DMS 273 treated with DMSO at 0.1 percent for 48 hours (cell line): ENCODE measurements at places on chromosomes 6 and 20.

GRCh38 chr6:119157506-119157815, 79.0 kb upstream of the FAM184A start:
- no peak for DNase-seq

DNA sequence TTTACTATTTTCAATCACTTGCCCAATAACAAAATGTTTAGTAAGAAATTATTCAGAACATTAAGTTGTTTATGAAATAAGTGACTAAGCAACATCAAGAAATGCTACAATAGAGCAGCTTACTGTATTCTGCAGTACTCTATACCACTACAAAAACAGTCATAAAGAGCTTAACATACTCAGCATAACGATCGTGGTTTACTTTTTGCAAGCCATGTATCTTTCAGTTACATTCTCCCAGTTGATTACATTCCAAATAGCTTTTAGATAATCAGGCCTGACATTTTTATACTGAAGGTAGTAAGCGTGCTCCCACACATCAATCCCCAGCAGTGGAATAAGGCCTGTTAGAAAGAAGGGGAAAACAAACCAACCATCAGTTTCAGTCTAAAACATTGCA, 10.7 kb downstream of the SOD2 start:
- no peak for DNase-seq

- no peak for DNase-seq
Measured at GRCh38 chr20:41181567-41181966, 44.2 kb downstream of the PLCG1 start.

DNA sequence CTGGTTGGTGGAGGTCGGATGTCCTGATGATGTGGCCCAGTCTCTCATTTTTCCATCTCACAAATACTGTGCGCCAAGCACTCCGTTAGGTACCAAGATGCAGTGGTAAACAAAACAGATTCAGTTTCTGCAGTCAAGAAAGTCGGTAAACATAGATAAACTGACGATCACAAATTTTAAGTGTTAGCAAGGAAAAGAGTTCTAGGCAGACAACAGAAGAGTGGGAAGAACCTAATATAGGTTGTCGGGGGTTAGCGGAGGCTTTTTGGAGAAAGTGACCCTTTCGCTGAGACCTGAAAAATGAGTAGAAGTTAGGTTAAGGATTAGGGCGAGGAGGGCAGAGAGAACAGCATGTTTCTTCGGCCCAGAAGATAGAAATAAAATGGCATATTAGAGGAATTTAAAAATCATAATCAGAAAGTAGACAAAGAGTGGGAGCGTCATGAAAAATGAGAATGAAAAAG, 514 bp downstream of the ORC3 start:
- no peak for DNase-seq

DNA sequence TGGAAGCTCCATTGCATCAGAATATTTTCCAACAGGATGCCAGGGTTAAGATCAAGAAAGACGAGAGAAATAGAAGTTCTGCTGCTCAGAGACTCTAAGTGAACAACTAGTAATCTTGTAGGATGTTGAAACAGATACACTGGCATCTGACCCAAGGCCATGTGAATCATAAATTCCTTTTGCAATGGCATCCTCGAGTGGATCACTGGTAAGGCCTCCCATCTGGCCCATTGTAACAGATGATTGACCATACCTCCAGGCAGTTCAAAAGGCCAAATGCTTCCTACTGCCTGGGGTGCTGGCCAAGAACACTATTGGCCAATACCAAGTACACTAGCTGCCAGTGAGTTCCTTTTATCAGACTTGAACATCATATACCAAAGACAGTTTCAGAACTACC, 9.9 kb upstream of the SLC17A3 start:
- no peak for DNase-seq

DNA sequence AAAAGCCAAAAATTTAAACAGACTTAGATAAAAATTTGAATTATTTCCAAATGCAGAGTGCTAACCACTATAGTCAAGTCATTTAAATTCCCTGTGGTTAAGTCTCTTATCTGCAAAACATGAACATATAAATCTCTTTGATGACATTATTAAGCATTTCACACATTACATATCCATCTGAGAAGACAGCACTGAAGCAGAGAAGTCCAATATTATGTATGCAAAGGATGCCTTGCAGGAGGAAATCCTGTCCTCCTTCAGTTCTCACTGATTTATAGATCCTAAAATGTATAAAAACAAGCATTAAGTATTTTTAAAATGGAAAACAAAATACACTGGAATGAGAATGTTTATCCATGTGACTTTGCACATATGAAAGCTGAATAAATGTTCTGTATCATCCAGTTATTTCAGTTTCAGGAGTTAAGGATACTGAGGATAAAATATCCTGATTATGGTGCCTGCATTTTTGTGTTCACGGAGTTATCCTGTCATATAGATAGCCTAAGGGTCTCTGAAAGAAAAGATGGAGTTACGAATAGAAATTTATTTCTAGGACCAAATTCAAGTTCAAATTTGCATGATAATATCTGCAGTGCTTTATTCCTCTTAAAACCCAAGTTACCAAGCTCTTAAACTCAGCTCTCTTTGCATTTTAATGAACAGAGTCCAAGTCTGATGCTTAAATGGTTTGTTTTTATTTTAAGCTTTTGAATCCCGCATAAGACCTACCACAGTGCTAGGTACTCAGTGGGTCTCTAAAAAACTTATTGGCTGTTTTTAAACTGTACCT, 145.4 kb downstream of the PRKN start:
- DNase-seq: no peak

DNA sequence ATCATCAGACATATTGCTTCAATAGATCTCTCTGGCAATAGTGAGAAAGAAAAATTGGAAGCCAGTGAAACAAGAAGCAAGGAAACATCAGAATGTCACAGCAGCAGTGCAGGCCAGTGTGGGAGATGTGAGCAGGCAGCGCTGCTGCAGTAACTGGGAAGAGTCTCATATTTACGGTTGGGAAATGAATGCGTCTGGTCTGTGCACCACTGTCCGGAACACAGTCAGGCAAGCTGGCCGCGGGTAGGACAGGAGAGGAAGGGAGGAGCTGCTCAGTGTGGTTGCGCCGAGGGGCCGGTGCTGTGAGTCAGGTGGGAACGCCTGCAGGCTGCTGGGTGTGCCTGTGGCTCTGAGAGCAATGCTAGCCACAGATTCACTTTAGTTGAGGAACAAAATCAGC, 6.4 kb upstream of the PSMG4 start:
- no peak for DNase-seq

DNA sequence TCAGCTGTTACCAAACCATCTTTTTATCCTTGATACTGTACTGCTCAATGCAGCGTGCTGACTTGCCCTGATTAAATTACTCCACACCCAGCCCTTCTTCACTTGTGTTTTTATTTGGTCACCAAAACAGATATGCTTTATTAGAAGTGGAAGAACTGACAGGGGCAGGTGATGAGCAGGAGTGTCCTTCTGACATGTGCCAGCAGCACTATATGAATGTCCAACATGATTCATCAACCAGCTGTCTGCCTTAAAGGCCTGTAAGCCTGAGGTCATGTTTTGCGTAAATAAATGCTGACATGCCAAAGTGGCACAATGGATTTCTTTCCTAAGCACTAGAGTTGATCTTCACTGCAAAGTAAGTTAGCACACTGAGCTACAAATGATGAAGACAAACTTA, 15.4 kb downstream of the POPDC3 start:
- peak; percentile 46 for DNase-seq

- no peak for DNase-seq
Measured at GRCh38 chr20:1241456-1241855, 15.6 kb downstream of the RAD21L1 start.

DNA sequence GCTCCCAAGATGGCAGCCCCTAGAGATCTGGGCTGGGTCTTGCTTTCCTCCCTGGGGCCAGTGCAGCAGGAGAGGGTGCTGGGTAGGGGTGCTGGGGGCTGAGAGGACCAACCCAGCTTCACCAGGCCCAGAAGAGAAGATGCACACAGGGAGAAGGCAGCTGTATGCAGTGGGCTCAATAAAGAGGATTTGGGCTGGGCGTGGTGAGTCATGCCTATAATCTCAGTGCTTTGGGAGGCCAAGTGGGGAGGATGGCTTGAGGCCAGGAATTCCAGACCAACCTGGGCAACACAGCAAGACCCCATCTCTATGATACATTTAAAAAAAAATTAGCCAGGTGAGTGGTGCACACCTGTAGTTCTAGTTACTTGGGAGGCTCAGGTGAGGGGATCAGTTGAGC, 25.7 kb upstream of the EMILIN3 start:
- no peak for DNase-seq

- DNase-seq: peak; percentile 31
Measured at GRCh38 chr6:132964101-132964867, 149.9 kb downstream of the RPS12 start.

DNA sequence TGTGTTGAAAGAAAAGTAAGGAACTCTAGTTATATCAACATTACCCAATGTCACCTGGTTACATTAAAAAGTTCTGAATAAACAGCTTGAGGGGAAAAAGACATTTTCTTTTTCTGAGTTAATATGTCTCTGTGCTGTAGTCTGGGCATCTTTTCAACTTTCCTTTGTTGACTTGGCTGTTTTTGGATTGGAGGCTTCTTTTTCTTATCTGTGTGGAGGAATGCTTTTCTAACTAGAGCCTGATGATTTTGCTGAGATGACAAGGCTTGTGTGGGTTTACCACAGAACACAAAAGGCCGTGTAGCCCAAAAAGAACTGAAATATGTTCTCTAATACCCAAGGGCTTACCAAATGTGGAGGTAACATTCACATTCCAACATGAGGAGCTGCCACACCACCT, 161.8 kb downstream of the KCNQ5 start:
- DNase-seq: no peak

DNA sequence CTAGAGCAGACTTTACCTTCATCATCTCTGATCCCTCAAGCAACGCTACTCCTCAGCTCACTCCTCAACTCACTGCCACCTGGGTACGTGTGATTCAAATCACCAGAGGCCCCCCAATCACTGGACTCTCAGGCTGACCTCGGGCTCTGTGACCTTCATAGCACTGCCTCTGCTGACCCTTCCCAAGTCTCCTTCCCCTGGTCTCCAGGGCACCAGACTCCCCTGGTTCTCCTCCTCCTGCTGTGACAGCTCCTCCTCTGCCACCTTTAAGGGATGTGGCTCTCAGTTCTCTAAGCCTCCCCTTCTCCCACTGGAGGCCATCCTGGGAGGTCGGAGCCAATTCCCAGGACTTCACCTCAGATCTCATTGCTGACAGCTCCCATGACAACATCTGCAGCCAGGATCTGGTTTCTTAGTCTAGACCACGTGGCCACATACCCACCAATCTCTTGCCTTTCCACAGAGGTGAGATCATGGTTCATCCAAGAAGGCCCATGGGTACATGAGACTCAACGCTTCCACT, 90.4 kb downstream of the NFATC2 start:
- DNase-seq: no peak

DNA sequence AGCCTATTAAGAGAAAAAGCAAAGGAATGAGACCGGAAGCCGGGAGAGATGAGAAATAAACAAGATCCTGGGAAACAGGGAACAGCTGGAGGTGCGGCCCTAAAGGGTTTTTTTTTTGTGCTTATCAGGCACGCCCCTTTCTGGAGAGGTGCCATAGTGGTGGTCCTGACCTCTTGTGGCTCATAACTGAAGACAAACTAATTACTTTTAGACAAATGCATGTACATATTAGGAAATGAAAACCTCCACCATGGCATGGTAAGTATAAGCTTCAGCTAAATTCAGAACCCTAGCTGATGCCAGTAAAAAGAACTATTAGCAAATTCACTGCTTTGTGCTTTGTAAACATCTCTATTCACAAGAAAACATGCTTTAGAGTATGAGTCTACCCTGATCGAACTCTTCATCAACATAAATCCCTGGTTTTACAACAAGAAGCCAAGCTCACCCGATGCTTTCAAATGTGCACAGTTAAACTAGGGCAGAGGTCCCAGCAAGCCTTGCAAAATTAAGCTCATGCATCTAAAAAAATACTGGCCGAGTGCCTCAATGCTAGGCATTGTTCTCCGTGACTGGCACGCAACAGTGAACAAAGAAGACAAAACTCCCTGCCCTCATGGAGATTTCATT, 96.4 kb upstream of the MRPS10 start:
- no peak for DNase-seq

GRCh38 chr6:47794577-47795135, 12.8 kb downstream of the OPN5 start:
- no peak for DNase-seq

DNA sequence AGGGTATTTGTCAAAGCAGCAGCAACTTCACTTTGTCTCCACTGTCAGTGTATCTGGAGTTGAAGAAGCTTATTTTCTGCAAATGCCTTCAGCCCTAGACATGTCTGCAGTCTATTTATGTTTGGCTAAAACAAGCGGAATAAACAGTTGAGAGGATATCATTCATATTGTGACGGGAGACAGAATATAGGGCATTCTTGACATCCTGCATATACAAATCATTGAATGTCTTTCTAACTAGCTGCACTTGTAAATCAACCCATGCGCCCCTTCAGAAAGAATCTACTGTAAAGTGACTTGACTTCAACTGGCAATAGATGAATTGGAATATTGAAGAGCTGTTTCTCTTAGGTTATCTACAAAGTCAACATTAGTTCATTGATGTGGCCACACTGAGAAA, 258.9 kb downstream of the TSHZ2 start:
- DNase-seq: no peak

DNA sequence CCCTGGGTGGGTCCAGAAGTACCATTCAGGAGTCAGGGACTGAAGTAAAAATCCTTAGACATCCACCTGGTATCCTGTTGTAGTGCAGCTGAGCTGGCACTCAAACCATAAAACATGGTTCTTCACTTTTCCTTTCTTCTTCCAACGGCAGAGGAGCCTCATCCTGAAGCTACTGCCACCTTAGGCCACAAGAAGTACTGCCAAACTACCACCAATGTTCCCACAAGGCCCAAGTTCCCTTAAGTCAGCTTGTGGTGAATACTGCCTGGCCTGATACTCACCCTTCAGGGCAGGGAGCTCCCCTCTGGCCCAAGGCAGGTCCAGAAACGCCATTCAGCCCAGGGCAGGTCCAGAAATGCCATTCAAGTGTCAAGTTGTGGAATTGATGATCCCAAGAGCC, 1053.4 kb upstream of the CITED2 start:
- DNase-seq: no peak

DNA sequence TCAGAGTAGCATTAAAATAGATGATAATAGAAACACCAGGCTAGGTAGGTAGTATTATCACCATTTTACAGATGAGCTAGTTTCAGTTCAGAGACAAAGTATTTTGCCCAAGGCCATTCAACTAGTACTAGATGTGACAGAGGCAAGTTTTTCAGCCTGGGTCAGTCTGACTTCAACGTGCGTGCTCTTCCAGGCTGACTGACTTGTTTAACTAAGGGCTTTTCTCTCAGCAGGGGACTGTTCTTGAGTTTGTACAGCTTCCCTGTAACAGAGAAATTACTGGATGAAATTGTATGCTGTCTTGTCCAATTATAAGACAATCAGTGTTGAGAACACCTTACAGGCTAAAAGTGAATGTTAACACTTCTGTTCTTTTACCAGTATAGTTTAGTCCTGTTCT, 333.5 kb upstream of the MAN1A1 start:
- no peak for DNase-seq

GRCh38 chr20:60228255-60228654, 270.0 kb downstream of the CDH26 start:
- no peak for DNase-seq

GRCh38 chr6:158914923-158915322, 85.1 kb downstream of the RSPH3 start:
- no peak for DNase-seq

GRCh38 chr6:43983632-43984031, 143.6 kb downstream of the MRPL14 start:
- no peak for DNase-seq
